ENCODE measurements at places on chromosomes 1 and 21. TPM values are rescaled to one million over a fixed set of nuclear protein-coding genes. Genes with fewer than 3 reads are reported as not detected.

GRCh38 chr1:238401144-238401543, 510.4 kb upstream of the ZP4 start:
- DNase-seq, result no peak

KNCN gene
- total RNA-seq, result not detected

DNA sequence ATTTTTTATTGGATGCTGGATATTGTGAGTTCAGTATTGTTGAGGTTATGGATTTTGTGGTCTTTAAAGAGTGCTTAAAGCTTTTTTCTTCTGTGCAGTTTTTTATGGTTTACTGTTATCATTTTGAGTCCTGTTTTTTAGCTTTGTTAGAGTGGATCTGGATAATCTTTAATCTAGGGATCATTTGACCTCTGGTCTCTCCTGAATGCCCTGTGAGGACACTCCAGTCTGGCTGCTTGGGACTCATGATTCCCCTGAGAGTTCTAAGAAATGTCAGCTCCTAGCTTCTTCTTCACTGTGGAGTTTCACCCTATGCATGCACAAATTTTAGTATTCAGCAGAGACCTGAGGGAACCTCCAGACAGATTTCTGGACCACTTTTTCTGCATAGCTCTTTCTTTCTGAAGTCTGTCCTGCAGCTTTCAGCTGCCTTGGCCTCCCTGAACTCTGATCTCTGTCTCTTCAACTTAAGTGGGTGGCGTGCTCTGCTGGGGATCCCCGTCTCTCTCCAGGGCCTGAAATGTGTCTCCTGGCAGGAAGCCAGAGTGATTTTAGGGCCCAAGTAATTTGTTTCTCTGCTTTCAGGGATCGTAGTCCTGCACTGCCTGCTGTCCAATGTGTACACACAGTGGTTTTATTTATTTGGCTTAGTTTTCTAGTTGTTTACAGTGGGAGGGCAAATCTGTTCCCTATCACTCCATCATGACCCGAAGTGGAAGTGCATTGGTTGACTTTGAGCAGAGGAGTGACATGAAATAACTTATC, 14.7 kb downstream of the PEX14 start:
- DNase-seq, result no peak

GRCh38 chr1:192609110-192610079, 26.6 kb upstream of the RGS13 start:
- DNase-seq, result peak; percentile 75

PEAR1 gene
- 0.52 TPM for total RNA-seq

GRCh38 chr1:236821091-236821627, 26.1 kb downstream of the MTR start:
- no peak for DNase-seq

PTPN22 gene
- 122 TPM for total RNA-seq

LYPD8 gene
- total RNA-seq, result not detected

C4BPA gene
- total RNA-seq, result not detected

- DNase-seq, result no peak
These were observed 796 bp upstream of the TDRKH start for GRCh38 chr1:151790940-151791651.

B3GALT5 gene
- not detected for total RNA-seq

GRCh38 chr1:206905295-206906164, 8.3 kb downstream of the IL24 start:
- no peak for DNase-seq

GRCh38 chr21:36550761-36551160, 70.8 kb upstream of the CLDN14 start:
- no peak for DNase-seq

DNA sequence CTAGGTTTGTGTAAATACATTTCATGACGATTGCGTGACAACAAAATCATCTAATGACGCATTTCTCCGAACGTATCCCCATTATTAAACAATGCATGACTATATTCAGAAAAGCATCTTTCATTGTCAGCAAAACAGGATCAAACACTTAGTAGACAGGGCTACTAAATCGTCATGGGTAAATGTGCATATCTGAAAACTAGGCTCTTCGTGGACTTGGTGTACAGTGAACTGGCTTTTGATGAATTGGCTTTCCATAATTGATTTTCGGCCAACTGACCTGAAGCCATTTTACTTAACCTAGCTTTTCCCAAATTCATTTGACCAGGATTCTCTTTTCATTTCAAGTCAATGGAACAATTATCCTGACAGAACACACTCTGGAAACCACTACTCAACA, 665.0 kb downstream of the SMYD3 start:
- no peak for DNase-seq

- DNase-seq, result peak; percentile 61
These were observed 135.7 kb upstream of the KRTAP19-8 start for GRCh38 chr21:31173881-31174555.

ADGRL4 gene
- total RNA-seq, result not detected

DNA sequence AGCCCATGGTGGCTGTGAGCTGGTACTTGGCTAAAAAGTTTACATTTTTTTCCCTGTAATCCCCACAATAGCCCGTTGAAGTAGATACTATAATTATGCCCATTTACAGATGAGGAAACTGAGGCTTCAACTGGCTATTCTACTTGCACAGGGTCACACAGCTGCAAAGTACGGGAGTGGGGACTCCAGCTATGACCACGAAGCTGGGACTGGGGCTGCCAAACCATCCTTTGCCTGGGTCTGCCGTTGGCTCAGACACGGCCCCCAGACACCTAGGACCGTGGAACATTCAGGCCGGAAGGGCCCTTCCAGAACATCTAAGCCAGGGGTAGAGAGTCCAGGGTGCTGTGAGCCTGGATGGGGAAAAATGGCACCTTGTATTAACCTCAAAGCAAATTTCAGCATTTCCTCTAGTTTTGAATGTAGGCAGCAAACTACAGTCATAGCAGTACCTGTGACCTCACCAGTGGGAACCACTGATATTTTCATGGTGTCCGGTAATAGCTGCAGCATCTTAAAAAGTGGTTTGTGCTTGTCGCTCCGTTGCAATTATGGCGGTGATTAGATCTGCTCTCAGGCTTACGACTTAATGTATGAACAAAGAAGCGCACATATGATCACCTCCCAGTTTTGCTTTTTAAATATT, 4.3 kb downstream of the TP73 start:
- DNase-seq, result no peak

DNA sequence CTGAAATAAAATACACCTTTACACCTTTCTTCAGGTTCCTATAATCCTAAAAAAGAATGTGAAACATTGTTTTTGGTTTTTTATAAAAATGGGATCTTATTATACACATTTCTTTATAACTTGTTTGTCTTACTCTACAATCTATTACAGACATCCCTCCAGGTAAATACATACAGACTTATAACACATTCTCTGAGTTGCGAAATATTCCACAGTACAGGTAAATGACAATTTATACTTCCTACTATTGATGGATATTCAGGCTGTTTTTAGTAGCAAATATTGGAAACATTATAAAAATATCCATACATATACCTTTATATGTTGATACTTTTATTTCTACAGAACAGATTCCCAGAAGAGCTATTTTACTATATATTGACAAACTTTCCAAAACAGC, 20.3 kb downstream of the PIK3R3 start:
- DNase-seq, result no peak

GRCh38 chr1:116681343-116681899, 13.9 kb upstream of the IGSF3 start:
- DNase-seq, result no peak

HSD3B2 gene
- not detected for total RNA-seq

GRCh38 chr1:231743966-231744365, 117.4 kb downstream of the DISC1 start:
- DNase-seq, result no peak

GRCh38 chr21:29271927-29272333, 26.8 kb upstream of the BACH1 start:
- no peak for DNase-seq

DNA sequence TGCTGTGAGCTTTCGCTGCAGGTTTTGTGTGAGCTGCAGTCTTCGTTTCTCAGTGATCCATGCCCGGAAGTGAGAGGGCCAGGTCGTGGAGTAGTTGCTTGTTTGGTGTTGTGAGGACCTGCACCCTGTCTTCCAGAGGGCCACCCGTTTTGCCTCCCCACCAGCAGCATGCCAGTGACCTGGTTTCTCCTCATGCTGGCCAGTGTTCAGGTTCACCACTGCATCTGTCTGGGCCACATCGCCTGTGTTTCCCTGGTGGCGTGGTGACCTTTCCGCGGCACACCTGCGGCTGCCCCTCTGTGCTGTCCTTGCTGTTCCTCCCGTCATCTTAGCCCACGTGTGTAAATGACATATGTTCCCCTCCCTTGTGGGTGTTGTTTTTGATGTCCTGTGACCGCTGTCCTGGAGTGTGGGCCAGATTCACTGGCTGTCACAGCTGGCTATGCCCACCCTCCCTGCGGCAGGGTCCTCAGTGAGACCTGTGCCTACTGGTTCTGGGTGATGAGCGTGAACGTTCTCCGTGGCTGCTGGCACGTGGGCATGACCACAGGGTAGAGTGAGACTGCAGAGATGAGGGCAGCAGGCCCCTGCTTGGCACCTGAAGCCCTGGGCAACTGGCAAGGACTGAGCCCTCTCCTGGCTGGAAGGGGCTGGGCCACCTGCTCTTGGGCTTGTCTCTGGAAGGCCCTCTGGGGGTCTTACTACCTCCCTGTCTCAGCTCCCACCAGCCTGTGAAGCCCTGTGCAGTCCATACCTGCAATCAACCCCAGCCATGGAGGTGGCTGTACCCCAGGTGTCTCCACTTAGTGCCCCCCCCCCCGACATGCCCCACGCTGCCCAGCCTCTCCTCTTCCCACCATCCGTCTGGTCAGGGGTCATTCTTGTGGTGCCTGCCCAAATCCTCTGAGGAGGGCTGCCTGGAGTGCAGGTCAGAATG, 7.3 kb downstream of the IBA57 start:
- no peak for DNase-seq

DNA sequence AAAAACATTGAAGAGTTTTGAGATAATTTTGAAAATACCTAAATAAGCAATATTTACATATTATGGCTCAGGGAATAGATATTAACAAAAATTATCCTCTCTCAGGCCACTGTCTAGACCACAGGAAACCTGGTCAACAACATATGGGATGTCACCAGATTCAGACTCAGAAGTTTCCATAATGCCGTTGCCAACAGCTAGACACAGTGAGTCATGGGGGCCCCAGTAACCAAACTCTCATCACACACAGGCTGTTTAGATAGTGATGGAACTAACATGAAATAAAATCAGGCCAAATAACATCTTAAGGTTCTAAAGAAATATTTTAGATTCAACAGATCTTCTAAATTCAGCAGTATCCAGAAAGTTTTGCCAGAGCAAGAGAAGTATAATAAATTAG, 681.7 kb upstream of the ADAMTS5 start:
- no peak for DNase-seq

DNA sequence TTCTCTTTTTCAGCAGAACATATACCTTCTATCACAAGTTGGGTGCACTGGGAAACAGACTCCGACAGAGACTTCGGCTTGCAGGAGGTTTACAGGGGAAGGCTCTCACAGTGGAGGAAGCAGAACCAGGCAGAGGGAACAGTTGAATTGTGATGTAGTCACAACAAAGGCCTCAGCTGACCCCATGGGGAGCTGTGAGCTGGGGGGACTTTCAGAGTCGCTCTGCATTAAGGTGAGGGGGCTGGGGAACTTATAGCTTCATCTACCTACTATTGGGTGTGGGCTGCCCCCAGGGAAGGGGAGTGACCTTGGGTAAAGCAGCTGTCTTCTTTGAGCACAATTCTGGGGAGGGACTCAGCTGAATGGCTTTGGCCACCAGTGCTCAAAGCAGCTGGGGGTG, 94.9 kb upstream of the POU3F1 start:
- DNase-seq, result no peak

TIE1 gene
- total RNA-seq, result 4.5 TPM

GRCh38 chr1:23793018-23793781, 2.3 kb downstream of the LYPLA2 start:
- no peak for DNase-seq

MAP3K21 gene
- total RNA-seq, result 0.70 TPM

- no peak for DNase-seq
These were observed 20.4 kb downstream of the ODF2L start for GRCh38 chr1:86375688-86376087.

CA6 gene
- not detected for total RNA-seq

PPM1J gene
- not detected for total RNA-seq

GRCh38 chr1:90726425-90726985, 9.4 kb upstream of the BARHL2 start:
- DNase-seq, result no peak

DNA sequence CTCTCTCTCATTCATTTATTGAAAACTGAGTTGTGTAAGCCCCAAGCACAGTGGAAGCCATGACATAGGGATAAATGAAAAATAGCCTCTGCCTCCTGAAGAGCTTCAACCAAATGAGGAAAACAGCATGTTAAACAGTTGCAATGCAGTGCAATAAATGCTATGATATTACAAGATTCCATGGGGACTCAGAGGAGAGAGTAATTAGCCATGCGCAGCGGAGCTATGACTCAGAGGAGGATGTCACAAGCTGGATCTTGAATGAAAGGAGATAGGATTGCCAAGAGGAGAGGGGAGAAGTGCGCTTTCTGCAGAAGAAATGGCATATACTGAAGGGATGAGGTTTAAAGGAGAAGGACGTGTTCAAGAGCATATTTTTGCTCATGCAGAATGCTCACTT, 231.3 kb upstream of the PLXNA2 start:
- no peak for DNase-seq

- DNase-seq, result no peak
These were observed 68.9 kb downstream of the CNIH3 start for GRCh38 chr1:224684979-224685425.

GRCh38 chr1:106868828-106869227, 187.6 kb upstream of the PRMT6 start:
- no peak for DNase-seq

GRCh38 chr1:172903581-172904220, 147.0 kb downstream of the TNFSF18 start:
- no peak for DNase-seq

GPR37L1 gene
- not detected for total RNA-seq

DNA sequence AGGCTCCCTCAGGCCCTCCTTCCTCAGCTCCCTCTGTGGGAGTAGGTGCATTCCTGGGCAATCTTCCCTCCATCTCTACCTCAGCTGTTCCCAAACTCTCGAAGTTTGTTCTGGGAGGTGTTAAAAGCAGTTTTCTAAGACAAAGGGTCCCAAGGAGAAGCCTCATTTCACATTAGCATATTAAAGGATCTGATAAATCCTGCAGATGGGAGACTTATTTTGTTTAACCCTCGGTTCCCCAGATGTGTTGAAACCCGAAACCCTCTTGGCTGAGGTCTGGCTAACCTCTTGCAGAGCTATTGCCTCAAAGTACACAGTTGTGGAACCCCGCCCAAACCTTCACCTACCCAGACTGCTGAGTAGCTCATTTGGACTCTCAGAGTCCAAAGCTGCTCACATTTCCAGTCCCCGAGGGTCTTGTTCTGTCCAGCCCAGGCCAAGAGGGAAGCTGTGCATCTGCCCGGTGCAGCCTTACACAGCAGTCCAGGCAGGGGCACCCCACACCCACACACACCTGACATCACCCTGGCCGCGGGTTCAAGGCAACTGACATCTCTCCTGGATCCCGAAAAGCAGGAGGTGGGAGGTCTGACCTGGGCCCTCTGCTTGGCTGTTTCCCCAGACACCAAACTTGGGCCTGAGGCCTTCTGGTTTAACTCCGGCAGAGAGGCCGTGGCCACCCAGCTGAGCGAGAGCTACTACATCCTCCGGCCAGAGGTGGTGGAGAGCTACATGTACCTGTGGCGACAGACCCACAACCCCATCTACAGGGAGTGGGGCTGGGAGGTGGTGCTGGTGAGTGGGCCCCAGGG, 19.5 kb upstream of the SELENON start:
- DNase-seq, result no peak
